Suppressor macrophage (primary cell): ENCODE measurements at places on chromosomes 1 and 21.

DNA sequence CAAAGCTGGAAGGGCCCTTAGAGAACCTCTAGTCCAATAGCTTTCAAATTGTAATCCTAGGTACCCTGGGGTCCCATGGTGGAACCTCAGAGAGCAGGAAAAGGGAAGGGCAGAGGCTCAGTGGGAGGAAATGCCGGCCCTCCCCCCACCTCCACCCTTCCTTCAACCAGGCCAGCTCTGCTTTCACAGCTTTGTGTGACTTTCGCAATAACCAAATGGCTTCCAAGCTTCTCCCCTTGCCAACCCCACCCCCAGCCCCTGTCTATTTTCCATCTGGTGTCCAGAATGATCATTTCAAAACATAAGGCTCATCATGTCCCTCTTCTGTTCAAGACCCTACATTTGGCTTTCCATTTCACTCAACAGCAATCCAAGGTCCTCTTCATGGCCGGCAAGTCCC lies 74.4 kb downstream of the CD58 start:
- peak; percentile 82 for DNase-seq

DNA sequence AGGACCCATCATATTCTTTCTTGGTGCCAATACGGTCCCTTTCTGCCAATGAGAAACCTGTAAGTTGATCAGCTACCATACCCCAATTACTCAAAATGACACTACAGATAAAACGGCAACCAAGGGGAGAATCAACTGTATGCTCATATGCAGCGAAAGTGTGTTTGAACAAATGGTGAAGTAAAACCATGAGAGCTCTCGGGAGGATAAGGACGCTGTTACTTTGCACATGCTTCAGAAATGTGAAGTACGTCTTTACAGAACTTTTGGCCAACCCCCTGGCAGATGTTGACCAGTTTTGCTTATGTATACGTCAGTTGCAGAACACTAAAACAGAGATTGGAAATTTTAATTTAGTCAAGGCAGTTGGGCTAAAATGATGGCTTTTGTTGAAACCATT lies 79.6 kb downstream of the PROX1 start:
- no peak for DNase-seq

DNA sequence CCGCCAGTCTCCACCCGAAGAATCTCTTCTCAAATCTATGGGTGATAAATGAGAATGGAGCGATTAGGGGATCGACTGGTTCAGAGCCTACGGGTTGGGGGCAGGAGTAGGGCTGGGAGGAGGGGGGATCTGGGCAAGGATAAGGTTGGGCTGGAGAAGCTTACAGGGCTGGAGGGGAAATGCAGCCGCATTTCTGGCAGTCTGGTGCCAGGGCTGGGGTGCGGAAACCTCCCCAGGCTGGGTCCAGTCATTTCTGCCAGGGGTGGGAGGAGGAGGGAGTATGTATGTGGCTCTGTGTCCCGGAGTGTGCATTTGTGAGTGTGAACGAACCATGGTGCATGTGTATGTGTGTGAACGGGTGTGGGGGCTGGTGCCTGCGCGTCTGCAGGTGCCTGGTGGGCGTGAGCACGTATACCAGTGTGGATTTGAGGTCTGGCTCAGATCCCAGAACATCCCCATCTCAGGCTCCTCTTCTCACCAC lies 10.2 kb downstream of the C1orf216 start:
- no peak for DNase-seq

- no peak for DNase-seq
Measured at GRCh38 chr1:195376190-195376589, 1232.0 kb downstream of the KCNT2 start.

DNA sequence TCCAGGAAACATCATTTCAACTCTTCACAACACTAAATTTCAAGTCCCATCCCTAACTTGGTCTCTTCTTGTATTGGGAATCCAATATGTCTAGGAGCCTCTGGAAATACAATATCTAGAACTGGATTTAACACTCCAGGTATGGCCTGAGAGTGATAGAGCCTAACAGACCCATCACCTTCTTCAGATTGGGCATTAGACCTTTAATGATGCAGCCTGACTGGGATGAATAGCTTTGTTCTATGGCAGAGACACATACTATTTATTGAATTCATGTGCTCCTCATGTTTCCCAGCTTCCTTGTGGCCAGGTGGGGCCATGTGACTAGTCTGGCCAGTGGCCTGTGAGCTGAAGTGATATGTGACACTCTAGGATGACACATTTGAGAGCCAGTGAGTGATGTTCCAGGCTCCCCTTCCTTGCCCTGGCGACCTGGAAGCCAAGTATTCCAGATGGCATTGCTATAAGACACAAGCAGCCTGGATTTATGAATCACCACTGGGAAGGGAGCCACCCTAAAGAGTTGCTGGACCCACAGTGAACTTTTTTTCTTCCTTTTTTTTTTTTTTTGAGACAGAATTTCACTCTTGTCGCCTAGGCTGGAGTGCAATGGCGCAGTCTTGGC lies 31.0 kb upstream of the POU3F1 start:
- DNase-seq, result no peak

DNA sequence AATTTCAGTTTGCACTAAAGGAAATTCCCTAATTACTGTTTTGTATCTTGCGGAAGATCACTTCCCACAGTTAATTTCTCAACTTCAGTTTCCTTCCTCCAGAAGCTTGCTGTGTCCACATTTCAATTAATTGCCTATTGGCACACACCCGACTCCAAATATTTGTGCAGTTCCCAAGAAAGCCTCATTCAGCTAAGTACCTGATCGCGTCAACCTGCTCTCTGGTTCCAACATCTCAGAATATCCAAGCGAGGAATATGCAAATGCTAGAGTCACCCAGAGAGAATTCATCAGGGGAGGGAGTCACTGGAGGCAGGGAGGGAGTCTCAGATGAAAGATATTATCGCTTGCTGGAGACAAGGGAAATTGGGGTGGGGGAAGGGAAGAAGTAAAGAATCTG lies 351.3 kb downstream of the RRAGC start:
- peak; percentile 61 for DNase-seq

GRCh38 chr1:169844941-169845608 lies 48.6 kb downstream of the SCYL3 start:
- DNase-seq, result no peak

- DNase-seq, result no peak
Measured at GRCh38 chr1:35361638-35362037, 93.1 kb downstream of the ZMYM4 start.

- DNase-seq, result no peak
Measured at GRCh38 chr1:67571901-67572593, 113.0 kb upstream of the GADD45A start.

DNA sequence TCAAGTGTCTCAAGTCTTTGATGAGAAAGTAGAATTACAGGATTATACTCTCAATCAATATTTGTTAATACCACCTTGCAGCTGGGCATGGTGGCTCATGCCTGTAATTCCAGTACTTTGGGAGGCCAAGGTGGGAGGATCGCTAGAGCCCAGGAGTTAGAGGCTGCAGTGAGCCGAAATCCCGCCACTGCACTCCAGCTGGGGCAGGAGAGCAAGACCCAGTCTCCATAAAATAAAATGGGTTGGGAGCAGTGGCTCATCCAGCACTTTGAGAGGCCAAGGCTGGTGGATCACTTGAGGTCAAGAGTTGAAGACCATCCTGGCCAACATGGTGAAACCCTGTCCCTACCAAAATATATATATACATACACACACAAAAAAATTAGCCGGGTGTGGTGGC lies 1.2 kb upstream of the NCMAP start:
- DNase-seq, result no peak

GRCh38 chr1:162139211-162139610 lies 69.7 kb downstream of the NOS1AP start:
- DNase-seq, result no peak

DNA sequence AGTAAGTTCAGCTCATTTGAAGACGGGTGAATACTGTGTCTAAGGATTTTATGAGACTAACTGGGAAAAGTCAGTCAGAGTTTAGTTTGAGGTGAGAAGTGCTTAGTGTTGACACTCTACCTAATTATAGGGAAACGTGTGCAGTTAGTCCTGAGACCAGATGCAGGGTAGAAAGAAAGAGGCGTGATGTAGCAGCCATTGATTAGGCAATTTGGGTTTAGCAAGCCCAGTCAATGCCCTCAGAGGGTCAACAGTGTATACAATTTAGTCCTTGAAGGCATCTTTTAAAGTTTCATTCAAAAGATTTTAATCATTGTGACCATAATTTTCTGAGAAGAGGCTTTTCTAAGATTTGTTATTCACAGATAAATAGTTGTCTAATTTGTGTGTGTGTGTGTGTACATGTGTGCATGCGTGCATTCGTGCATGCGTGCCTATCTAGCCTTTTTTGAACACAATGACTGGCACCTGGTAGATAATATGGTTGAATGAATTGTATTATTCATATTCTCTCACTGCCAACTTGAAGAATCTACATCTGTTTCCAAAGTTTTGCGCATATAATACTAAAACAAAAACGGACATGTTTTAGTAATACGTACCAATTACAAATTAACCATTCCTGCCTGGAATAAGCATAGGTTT lies 332.9 kb downstream of the SRGAP2C start:
- peak; percentile 1 for DNase-seq

- no peak for DNase-seq
Measured at GRCh38 chr1:102252731-102253505, 256.2 kb upstream of the OLFM3 start.

GRCh38 chr1:221522529-221522940 lies 219.4 kb downstream of the DUSP10 start:
- DNase-seq, result peak; percentile 20

DNA sequence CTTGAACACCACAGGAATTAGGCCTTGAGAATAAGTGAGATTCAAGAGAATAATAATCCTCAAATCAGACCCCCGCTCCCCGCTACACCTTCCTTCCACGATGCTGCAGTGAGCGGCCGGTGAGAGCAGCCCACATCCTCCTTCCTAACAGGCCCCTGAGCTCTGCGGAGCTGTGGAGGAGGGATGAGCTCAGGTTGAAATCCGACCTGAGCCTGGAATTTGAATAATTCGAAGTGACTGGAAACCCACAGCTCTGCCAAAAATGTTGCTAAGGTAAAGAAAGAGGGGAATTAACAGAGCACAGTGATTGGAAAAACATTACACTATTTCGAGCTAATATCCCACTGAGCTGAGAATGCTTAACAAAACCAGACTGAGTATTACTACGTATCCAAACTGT lies 90.0 kb downstream of the URB2 start:
- DNase-seq, result no peak

GRCh38 chr1:190067592-190067991 lies 410.1 kb downstream of the BRINP3 start:
- no peak for DNase-seq

- no peak for DNase-seq
Measured at GRCh38 chr21:28421716-28422524, 570.8 kb downstream of the LTN1 start.

GRCh38 chr1:239603530-239603929 lies 217.2 kb downstream of the CHRM3 start:
- DNase-seq, result no peak

DNA sequence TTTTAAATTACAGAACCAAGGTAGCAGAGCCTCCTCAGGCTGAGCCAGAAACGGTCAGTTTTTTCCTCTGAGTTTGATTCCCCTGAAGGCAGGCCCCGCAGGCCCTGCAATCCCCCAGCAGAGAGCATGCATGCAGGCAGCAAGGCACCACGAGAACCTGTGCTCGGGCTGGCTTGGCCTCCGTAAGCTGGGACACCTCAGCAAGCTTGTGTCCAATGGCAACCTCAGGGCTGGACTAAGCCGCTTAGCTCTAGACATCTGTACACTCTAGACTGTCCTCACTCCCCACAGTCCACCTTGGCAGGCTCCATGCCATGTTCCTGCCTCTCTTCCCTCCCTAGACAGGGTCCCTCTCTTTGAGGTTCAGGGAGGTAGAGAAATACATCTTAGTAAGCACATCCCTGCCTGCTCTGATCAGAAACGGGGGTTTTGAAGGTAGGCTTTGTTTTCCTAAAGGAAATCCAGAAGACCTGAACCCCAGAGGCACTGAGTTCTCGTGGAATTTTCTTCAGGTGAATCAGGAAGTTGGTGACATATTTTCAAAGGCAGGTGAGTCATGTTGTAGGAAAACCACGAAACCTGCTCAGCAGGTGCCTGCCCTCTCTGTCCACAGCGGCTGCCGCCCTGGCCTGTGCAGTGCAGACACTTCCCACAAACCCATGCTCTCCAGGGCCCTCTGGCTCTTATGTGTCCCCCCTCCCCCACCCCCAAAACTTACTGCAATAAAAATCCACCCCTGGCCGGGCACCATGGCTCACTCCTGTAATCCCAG lies 7.0 kb downstream of the TMEM63A start:
- no peak for DNase-seq

- no peak for DNase-seq
Measured at GRCh38 chr21:37224861-37225839, 42.0 kb downstream of the VPS26C start.

- DNase-seq, result no peak
Measured at GRCh38 chr1:236727521-236727920, 41.2 kb downstream of the ACTN2 start.

DNA sequence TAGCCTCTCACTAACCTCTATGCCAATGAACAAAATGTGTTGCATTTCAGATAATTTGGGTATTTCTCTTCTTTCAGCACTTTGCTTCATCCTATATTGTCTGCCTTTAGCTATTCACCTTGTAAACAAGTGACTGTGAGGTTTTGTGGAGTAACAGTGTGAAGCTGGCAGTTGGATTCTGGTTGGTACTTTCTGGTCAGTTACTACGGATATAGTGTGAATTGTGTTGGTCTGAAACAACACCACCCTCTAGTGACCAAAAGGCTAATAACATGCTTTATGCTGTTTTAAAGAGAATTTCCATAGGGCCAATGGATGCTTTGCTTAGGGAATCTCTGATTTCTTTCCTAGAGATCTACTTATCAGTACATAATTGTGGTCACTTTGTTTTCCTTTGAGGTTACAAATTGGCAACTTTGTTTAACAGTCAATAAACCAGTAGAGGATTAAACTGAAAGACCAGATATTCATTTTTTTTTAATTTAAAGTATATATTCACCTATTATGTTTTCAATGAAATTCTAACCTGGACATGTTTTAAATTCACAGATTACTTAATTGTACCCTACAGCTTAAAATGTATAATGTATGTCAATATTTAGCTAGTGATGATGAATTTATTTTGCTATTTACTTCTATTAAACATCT lies 2.5 kb upstream of the PTGER3 start:
- DNase-seq, result peak; percentile 82

DNA sequence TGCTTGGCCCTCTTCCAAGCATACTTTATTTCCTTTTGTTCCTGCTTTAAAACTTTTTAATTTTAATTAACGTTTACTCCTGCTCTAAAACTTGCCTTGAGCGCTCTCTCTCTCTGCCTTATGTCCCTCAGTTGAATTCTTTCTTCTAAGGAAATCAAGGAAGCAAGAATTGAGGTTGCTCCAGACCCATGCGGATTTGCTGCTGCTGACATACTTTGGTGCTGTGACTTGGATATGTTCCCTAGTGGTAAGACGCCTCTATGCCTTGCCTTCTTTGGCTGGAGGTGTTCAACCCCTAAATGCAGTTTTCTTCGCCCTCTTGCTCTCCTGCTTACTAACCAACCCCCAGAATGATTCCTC lies 148.1 kb downstream of the ADSS2 start:
- no peak for DNase-seq

GRCh38 chr1:170271430-170272161 lies 125.8 kb downstream of the NTMT2 start:
- DNase-seq, result no peak
